K562 (cell line): ENCODE measurements at places on chromosomes 5 and 9. TPM values are rescaled to one million over a fixed set of nuclear protein-coding genes. Genes with fewer than 3 reads are reported as not detected.

Gene ANKRD33B
- total RNA-seq: 1.3 and 1.7 TPM in 2 replicates

Gene SLC6A7
- not detected in 2 replicates for total RNA-seq

Gene FTMT
- total RNA-seq: not detected in 2 replicates

Gene C6
- total RNA-seq: 0.09 and 0.51 TPM in 2 replicates

Gene NKD2
- 0.35 and 0.38 TPM in 2 replicates for total RNA-seq

Gene EMB
- total RNA-seq: 0.27 and 0.31 TPM in 2 replicates

Gene CHSY3
- not detected in 2 replicates for total RNA-seq

Gene PNPLA7
- 0.58 and 0.75 TPM in 2 replicates for total RNA-seq

Gene C9orf50
- total RNA-seq: not detected in 2 replicates

Gene SPINK13
- not detected in 2 replicates for total RNA-seq

Gene CYSRT1
- 0.22 and 0.60 TPM in 2 replicates for total RNA-seq

Gene AHRR
- 1.6 and 1.8 TPM in 2 replicates for total RNA-seq

Gene SH3TC2
- 0.80 and 1.1 TPM in 2 replicates for total RNA-seq

Gene SAPCD2
- total RNA-seq: 72.1 and 78.8 TPM in 2 replicates

Gene FOXD4
- 0.76 and 1.0 TPM in 2 replicates for total RNA-seq

Gene LCN15
- total RNA-seq: not detected in 2 replicates

Gene FAM163B
- not detected in 2 replicates for total RNA-seq
